NCI-H345 (cell line): ENCODE measurements at places on chromosomes 6 and 20.

DNA sequence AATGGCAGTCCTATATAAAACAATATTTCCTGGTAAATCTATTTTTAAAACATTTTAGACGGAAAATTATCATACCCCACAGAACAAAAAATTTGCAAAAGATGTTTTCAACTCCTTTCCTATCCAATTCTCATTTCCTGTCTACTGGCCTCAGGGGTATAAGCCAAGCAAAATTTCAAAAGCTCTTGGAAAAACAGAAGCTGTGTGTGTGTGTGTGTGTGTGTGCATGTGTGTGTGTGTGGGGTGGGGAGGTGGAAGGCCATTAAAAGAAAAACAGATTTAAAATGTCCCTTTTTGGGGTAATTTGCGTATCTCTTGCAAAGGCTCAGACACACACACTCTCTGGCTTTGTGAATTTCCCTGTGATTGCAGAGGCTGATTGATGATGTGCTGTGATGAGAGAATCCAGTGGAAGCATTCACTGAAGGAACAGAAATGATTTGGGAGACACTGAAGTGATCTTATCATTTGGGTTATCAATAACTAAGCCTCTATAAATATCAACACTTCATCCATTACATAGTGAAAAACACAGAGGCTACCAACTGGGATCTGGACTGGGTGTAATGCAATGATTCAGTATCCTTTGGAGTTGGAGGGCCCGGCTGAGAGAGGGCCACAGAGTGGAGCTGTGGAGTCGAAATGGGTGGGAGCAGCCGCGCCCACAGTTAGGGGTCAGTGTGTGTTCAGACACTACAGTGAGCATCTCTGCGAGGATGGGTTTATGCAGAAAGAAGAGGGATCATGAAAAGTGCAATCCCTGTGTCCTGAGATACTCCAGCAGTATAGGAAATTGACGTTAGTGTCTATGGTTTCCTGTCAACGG lies 106.8 kb upstream of the PREP start:
- no peak for DNase-seq

DNA sequence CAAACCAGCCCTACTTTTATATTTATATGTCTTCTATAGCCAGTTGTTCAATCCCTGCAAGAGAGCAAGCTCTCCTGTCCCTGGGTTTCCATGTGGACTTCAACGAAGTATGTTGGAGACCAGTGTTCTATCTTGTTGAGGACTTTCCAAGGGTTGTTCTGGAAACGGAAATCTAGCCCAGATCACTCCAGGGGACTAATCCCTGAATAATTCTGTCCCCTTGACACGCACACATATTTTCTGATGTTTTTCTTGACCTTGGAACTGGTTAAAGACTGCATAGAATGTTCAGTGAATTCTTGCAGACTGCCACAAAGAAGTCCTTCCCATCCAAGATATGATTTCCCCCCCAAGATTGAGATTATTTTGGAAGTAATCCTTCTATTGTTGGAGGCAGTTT lies 9.5 kb upstream of the MYLK2 start:
- no peak for DNase-seq

DNA sequence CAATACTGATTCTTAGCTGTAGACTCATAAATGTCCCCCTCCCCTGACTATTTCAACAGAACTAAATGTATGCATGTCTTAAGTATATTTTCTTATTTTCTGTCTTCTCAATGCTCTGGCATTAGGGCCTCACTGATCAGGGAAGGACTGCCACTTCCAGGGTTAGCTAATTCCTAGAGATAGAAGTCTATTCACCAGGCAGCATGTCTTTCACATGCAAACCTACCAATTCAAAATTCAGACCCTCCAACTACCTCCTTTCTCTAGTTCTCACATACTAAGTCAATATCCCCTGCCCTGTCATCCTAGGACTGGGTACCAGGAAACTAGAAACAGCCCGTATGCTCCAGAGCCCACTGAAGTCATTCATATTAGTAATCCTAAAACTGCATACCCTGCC lies 132.3 kb downstream of the RALGAPA2 start:
- DNase-seq, result no peak

- DNase-seq, result no peak
Observed at GRCh38 chr6:118685823-118686449, 34.5 kb upstream of the CEP85L start.
